ENCODE measurements at places on chromosomes 2 and 18. TPM values are rescaled to one million over a fixed set of nuclear protein-coding genes. Genes with fewer than 3 reads are reported as not detected.

NT5DC4 gene
- total RNA-seq = not detected

SLC5A7 gene
- total RNA-seq = not detected

PTPN4 gene
- 54.1 TPM for total RNA-seq

CSRNP3 gene
- total RNA-seq = 2.6 TPM

NT5C1B gene
- total RNA-seq = not detected

KYNU gene
- 2.1 TPM for total RNA-seq

EML6 gene
- 1.4 TPM for total RNA-seq

TDRD15 gene
- total RNA-seq = 0.28 TPM

ANKRD30BL gene
- total RNA-seq = not detected

LRRC30 gene
- total RNA-seq = not detected

OSBPL6 gene
- 1.8 TPM for total RNA-seq

IL18R1 gene
- total RNA-seq = 10.4 TPM

GKN1 gene
- total RNA-seq = not detected

YPEL5 gene
- total RNA-seq = 131 TPM

GKN2 gene
- total RNA-seq = not detected

OR6B2 gene
- total RNA-seq = not detected

LINC00305 gene
- total RNA-seq = not detected

REG1A gene
- 0.82 TPM for total RNA-seq

ITGA4 gene
- total RNA-seq = 112 TPM

IL1RL2 gene
- 0.70 TPM for total RNA-seq

HDHD2 gene
- total RNA-seq = 32.8 TPM

EFHD1 gene
- total RNA-seq = 8.5 TPM

PLGLB2 gene
- total RNA-seq = 0.26 TPM

METAP1D gene
- total RNA-seq = 38.2 TPM

CYP26B1 gene
- total RNA-seq = 6.5 TPM

NEB gene
- total RNA-seq = under 0.01 TPM

C2orf92 gene
- total RNA-seq = 17.5 TPM

AQP12A gene
- total RNA-seq = not detected

CCDC68 gene
- 26.3 TPM for total RNA-seq

CHRNA1 gene
- not detected for total RNA-seq

ZNF516 gene
- 29.4 TPM for total RNA-seq

LRP2 gene
- total RNA-seq = under 0.01 TPM

DYNC1I2 gene
- 105 TPM for total RNA-seq

IL1R2 gene
- total RNA-seq = 2.9 TPM

PLCL1 gene
- total RNA-seq = 12.4 TPM

KATNAL2 gene
- 3.6 TPM for total RNA-seq

DTNA gene
- 229 TPM for total RNA-seq

ALK gene
- total RNA-seq = 0.06 TPM

ANKRD30B gene
- total RNA-seq = not detected

RGPD4 gene
- total RNA-seq = 0.34 TPM

DYSF gene
- 15.2 TPM for total RNA-seq

CD8B2 gene
- not detected for total RNA-seq

CNTNAP5 gene
- not detected for total RNA-seq

ATP6V1C2 gene
- total RNA-seq = 3.6 TPM

MOGAT1 gene
- total RNA-seq = not detected

CYP1B1 gene
- total RNA-seq = 58.2 TPM

IL36B gene
- total RNA-seq = not detected

PROM2 gene
- 3.7 TPM for total RNA-seq

MC4R gene
- total RNA-seq = 0.41 TPM

Data from uterus (tissue), 4 donors.